Activated CD4-positive, CD25-positive, alpha-beta regulatory T cell treated with anti-CD3 and anti-CD28 coated beads, Interleukin-2, amount 50 U/mL, for 24 hours (primary cell): ENCODE measurements at places on chromosomes 2 and 18.

DNA sequence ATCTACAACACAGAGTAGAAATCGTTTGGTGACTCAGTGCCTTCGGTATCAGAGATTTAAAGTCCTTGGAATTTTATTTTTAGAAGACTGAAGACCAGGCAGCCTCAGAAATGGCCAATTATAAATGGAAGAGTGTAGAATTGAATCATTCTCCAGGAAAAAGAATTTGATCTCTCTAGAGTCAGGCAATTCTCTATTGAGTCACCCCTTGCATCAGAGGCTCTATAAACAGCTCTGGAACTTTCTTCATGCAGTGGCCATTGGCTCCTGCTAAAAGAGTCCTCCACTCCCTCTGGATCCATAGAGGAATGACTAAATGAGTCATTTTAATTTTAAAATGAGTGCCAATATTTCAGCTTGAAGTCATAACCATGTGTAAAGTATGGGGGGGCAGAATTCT is 816.2 kb downstream of the TDRD15 start:
- ATAC-seq: no peak

DNA sequence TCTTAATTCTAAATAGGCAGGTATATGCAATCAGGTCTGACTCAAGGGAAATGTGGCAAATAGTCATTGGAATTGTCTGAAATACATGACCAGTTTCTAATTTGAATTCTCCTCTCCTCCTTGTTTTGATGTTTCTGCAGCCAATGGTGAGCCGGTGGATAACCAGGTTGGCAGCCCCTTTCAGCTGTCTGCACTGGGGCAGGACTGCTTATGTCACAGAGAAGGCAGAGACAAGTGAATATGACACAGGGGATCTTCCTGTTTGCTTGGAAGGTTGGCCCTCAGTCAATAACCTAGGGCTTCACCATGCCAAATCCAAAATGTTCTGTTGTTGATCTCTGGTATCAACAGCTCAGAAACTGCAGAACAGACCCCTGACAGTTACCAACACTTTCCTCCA is 12.1 kb downstream of the MYT1L start:
- ATAC-seq: no peak

DNA sequence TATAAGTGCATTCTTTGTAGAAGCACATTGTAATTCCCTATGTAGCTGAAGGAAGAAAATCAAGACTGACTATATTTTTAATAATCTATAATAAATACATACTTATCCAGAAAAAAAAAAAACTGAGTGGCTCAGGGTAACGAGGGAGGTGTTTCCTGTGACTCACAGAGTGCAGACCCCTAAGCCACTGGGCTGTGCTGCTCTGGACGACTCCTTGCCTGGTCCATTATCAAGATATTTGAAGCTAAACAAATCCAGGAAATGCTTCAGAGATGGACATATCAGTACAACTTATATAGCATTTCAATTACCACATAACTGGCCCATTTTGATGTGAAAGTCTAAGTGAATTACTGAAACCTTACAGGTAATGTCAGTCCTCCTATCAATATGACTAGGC is 80.6 kb downstream of the PIGN start:
- ATAC-seq: no peak

GRCh38 chr2:182043021-182043420 is 57.4 kb downstream of the PPP1R1C start:
- no peak for ATAC-seq

GRCh38 chr2:45055162-45055605 is 45.9 kb upstream of the SIX2 start:
- ATAC-seq: no peak

GRCh38 chr18:59957957-59958356 is 58.2 kb downstream of the PMAIP1 start:
- ATAC-seq: no peak

DNA sequence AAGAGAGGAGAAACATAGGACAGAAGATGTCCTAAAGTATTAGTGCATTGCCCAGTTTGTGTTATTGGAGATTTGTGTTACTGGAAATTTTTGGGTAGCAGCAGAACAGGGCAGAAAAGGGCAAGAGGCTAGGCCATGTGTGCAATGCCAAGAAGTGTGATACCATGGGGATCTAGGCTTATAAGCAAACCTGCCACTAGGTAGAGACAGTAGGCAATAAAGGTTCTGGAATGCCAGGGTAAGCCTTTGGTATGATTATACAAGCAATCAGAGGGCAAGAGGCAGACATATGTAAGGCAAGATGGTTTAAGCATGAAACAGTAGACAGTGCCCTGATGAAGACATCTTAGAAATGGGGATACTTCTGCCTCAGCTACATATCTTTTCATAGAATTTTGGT is 12.3 kb upstream of the CERS6 start:
- ATAC-seq: no peak

DNA sequence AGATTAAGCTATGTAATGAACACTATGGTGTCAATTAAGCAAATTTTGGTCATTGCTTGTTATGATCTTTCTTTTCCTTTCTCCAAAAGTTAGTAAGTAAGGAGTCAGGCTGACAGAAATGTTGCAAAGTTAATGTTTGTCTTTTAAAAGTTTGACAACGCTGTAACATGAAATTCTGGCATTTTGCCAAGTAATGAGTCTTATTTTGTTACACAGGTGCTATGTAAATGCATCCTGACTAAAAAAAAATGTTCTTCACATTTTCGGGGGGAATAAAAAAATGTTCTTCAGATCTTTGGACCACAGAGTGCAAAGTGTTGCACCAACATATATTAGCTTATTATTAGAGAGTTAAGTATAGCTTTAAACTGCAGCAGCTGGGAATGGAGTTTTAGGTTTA is 54.8 kb upstream of the PROKR1 start:
- ATAC-seq: no peak

GRCh38 chr2:197273485-197273884 is 37.1 kb downstream of the ANKRD44 start:
- no peak for ATAC-seq

DNA sequence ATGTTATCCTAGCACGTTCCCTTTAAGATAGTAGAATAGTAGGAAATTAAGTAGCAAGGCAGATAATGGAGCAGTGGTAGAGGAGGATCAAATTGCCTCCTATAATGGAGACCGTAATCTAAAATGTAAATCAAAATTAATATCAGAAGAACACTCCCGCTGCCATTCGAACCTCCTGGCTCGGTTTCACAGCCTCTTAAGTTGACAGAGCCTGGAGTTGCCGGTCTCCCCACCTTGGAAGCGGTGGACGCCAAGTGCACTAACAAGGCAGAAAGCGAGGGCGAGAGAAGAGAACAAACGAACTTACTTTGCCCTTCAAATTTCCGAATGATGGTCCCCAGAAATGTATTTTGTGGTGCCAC is 450 bp downstream of the KCNH7 start:
- no peak for ATAC-seq

DNA sequence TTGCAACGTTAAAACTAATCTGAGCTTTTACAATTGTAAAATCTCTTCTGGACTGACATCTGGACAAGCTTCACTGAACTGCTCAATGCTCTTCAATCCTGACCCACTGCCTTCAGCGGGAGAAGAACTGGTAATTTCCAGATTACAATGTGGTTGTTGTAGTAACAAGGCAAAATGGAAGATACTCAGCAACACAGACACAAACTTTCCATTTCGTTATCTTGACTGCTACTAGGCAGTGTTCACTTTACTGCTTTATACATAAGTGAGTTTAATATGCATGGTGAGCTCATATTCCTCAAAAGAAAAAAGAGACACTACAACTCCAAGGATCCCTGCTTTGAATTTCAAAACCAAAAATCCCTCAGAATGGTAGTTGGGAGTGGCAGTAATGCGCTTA is 51.9 kb downstream of the GRB14 start:
- ATAC-seq: no peak

- ATAC-seq: no peak
Measured at GRCh38 chr2:163011000-163011399, 172.4 kb upstream of the KCNH7 start.

- ATAC-seq: no peak
Measured at GRCh38 chr18:22293417-22293816, 124.0 kb downstream of the GATA6 start.

GRCh38 chr2:199646439-199646838 is 188.7 kb upstream of the SATB2 start:
- no peak for ATAC-seq

GRCh38 chr18:2587788-2588187 is 16.4 kb downstream of the NDC80 start:
- ATAC-seq: no peak

DNA sequence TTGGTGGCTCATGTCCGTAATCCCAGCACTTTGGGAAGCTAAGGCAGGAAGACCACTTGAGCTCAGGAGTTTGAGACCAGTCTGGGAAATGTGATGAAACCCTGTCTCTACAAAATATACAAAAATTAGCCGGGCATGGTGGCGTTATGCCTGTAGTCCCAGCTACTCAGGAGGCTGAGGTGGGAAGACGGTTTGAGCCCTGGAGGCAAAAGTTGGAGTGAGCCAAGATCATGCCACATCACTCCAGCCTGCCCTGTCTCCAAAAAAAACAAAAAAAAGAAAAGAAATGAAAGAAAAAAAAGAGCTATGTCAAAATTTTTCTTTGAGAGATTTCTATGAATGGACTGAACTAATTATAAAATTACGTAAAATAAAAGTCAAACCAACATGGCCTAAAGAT is 34.7 kb downstream of the ROCK2 start:
- ATAC-seq: no peak

DNA sequence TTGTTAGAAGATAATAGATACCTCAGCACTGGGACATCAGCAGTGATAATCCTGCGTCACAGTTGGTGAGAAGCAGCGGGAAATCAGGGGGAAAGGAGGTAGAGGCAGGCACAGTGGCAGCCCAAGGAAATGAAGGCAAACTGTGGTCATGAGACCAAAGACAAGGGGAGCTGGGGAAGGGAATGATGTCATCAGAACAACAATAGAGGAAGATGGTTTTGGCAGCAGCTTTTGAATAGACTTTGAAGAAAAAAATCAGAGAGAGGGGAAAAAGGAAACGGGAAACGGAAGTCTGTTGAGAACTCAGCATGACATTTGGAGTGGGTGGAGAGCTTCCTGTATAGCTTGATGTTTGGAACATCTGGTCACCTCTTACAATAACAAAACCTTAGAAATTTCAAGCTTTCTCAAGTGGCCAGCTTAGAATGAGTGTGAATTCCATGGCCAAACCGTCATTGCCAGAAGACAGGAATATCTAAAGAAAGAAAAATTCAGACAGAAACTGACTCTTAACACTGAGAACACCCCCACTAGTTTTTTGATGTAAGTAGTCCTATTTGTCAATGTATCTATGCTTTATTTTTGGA is 18.4 kb upstream of the YES1 start:
- peak; percentile 48 for ATAC-seq

DNA sequence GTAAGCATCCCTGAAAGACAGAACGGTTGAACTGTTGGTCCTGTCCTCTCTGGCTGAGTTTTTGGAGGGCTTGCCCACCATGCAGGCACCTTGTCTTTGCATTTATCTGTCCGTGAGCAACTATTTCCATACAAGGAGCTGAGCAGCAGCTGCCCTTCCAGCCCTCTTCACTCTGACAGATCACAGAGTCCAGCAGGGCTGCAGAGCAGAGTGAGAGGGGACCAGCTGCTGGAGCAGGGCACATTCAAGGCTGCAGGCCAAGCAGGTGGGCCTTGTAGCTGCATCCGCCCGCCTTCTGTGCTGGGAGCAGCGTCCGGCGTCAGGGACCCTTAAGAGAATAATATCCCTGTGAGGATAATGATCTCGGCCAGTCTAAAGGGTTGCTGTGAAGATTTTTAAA is 9.5 kb downstream of the SMYD1 start:
- no peak for ATAC-seq
